ENCODE measurements at places on chromosomes 16 and 17.

DNA sequence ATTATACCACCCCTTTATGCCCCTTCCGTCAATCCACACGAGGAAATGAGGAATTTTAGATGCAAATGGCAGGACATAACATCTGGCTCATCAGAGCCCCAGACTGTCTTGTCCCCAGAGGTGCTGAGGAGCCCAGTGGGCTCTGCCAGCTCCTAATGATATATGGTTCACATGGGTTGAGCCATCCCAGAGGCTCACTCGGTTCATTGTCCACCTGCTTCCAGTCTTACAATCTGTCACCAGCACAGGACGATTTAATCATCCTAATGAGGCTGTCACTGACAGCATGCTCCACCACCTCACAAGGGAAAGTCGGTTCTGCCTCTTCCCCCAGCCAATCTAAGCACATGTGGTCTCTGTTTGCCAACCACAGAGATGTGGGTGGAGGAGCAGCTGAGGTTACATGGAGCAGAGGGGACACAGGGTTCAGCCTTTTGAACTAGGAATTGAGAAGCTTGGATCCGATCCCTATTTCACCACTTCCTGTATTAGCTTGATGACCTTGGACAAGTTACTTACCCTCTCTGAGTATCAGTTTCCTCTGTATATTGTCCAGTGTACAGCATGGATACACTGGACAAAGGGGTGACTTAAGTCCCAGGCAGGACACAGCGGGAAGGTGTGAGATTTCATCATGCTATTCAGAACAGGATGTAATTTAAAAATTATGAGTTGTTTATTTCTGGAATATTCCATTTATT, 27.0 kb upstream of the DHX8 start:
- no peak for DNase-seq

DNA sequence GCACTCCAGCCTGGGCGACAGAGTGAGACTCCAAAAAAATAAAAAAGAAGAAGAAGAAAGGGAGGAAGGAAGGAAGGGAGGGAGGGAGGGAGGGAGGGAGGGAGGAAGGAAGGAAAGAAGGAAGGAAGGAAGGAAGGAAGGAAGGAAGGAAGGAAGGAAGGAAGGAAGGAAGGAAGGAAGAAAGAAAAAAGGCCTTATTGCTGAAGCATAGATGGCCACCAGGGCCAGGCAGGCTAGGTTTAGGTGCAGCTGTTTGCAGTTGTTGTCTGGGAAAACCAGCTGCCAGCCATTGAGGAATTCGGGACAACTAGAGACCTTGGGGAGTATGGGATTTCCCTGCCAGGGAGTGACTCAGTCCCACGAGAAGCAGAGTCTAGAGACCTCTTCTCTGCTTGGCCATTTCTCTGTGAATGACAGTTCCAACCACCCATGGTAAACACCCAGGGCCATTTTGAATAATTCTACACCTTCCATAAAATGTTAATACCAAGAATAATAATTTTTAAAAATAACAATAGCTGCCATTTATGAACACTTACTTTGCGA, 31.0 kb downstream of the SCNN1B start:
- DNase-seq, result no peak

DNA sequence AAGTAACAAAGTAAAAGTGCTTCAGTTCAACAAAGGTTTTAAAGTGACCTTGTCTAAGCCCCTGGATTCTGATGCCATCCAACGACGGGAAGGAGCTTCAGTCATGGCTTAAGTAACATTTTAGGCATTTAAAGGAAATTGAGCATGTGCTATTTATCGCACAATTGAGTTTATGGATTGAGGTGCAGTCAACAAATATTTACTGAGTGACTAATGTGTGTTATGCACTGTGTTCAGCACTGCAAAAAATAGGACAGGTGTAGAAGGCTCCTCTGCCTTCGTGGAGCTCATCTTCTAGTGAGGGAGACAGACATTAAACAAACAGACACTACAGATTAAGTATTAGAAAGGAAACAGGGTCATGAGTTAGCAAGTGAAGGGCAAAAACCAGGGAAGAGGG, 12.5 kb downstream of the TMIGD1 start:
- DNase-seq, result no peak

DNA sequence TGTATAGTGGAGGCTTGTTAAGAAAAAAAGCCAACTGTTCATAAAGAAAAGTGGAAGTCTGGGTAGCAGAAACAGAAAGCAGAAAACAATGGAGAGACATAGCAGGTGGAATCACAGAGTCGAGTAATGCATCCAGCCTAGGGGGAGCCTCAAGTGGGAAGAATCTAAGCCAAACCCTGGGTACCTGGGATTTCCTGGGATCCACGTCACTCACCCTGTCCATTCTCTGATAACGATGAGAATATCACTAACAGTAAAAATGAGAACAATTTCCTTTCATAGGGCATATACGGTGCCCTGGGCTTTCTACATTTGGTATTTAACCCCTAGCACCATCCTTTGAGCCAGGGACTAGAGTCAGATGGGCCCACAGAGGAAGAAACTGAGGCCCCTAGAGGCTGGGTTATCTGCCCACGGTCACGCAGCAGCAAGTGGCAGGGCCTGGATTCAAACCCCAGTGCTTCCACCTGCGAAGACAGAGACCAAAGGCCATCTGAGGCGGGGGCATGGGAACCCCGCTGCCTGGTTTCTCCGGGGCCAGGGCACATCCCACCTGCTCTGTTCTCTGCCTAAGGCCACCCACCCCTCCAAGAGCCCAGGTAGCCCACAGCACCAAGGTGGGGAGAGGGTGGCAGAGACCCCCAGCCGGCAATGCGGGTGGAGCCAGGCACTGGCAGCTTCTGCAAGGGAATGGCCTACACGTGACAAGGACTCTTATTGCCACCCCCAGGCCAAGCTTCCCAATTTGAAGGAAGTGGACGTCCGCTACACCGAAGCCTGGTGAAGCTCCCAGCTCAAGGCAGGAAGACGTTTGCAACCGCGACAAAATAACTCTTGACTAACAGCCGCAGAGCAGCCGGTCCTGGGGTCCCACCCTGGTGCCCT, 69.8 kb upstream of the PLCG2 start:
- no peak for DNase-seq

DNA sequence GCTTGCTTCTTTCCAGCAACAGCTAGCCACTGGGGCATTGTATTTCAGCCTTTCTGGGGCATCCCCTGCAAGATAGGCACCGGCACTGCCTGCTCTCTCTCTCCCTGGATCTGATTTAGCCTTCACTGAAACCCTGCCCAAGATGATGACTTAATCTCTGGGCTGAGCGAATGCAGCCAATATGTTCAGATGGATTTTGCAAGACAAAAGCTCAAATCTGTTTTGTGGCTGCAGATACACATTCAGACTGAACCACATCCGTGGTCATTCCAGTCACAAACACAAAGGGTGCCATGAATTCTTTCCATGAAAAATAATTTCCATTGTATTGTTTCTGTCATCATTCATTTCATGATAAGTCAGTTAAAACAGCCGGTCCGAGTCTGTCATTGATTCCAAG, 24.2 kb downstream of the SOST start:
- DNase-seq, result peak; percentile 58

Measured in non-pigmented ciliary epithelial cell (primary cell).